NT2/D1 (cell line): ENCODE measurements at places on chromosomes 11 and 22.
A peak's percentile ranks its signal among the peaks of the same experiment; 100 is the strongest.

DNA sequence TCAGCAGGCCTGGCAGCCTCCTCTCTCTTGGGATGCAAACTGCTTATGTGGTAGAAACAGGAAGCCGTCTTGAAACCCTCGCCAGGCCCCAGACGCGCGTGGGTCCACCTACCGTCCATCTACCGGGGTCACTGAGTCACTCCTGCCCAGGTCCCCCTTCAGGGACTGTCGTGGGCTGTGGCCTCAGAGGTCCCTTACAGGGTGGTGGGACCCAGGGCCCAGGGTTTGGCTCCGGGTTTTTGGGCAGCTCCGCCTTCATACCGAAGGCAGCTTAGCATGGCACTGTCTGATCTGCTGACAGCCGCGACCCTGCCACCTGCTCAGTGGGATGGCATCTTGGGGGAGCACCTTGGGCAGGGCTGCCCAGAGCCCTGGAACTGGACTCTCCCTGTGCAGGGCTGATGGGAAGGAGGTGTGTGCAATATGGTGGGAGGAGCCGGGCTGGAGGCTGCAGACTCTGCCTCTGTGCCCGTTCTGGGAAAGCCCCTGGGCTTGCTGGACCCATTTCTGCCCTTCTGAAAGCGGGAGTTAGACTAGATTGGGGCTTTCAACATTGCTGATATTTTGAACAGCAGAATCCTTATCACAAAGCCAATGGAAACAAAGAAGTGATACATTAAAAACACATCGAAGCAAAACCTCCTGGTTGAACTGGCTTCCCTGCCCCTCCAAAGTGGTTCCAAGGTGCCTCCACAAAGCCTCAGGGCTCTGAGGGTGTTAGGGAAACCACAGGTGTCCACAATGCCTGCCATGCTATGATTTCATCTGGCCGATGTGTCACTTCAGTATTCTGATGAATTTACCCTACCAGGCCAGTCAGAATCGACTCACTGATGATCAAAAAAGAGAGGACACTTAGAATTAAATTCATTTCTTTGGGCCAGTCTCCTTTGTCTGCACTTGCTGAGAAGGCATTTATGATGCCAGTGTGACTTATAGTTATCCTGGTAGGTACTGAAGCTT lies 316.5 kb downstream of the KIRREL3 start:
- DNase-seq = no peak

GRCh38 chr11:9774591-9775397 lies 110.9 kb downstream of the SWAP70 start:
- DNase-seq = no peak

DNA sequence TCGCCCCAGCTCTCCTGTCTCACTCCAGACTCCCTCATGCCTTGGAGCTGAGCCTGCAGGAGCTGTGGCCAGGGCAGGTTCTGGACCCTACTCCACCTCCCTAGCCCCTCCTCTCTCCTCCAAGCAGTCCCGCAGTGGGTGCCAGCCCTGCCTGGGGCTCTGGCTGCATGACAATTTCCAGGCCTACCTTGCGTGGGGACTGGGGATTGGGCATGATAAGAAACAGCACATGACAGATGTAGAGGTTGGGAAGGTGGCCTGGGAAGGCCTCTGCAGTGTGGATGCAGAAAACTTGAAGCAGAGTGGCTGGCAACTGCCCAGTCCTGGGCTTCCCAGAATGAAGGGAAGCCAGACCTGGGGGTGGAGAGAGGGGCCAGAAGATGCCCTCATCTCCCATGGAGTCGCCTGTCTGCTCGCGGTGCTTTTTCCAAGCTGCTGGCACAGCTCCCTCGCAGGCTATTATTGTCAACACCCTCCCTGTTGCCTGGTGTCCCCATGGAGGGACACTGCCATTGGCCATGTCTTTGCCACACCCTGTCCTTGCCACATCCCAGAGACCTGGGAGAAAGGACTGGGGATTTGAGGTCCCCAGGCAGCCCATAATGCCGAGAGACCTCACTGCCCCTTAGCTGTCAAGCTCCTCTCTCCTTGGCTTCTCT lies 48.9 kb upstream of the CDON start:
- DNase-seq = no peak

GRCh38 chr11:61254403-61255025 lies 13.5 kb downstream of the PGA5 start:
- DNase-seq = peak; percentile 51

- no peak for DNase-seq
Measured at GRCh38 chr11:38226684-38227083, 1628.6 kb upstream of the RAG2 start.

DNA sequence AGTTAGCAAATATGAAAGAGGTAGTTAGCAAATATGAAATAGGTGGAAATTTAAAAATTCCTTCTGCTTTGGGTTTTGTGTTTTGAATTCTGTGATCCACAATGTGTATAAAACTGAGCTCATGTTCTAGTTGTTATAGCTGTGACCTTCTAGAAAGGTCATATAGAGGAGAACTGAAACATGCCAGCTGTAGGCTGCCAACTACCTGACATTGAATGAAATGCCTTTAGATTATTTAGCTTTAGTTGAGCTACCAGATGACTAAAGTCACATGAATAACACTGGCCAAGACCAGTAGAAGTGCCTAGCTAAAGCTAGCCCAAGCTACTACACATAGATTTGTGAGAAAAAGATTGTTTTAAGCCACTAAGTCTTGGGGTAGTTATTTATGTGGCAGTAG lies 5.8 kb upstream of the TCN1 start:
- no peak for DNase-seq

DNA sequence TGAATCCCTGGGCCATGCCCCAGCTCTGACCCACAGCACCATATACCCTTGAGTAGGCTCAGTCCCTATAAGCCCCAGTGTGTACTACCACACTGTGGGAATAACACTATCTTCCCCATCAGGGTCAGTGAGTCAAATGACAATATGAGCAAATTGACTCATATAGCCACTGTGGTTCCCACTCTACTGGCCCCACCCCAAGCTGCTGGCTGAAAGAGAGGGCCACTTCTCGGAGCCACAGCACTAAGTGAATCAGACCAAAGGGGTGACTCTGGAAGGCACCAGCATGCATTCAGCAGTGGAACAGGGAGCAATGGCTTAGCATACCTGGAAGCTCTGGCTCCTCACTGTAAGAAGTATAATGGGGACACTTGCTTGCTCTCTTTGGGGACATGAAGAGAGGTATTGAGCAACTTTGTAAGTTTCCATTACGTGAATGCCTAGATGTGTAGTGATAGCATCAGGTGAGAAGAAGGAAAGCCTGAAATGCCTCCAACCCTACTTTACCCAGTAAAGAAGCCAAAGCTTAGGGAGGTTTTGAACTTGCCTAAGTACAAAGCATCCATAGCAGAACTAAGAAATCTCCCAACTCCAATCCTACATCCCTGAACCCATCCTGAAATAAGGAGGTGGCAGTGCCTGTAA lies 13.5 kb downstream of the CD59 start:
- DNase-seq = no peak

DNA sequence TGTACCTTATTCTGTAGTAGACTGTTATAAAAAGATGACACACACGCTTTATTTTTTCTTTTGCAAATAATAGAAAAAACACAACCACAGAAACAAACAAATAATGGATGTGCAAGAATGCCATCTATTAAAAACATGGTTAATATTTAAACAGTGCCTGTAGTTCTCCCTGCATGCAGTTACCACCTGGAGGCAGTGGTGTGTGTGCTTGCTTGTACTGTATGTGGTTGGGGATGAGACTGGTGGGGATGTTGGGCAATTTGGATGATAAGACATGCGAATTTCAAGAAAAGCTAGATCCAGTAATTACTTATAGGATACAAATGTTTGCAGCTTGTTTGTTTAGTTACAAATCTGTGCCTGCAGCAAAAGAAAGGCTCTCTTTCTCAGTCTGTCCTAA lies 3.6 kb downstream of the C11orf87 start:
- no peak for DNase-seq

- no peak for DNase-seq
Measured at GRCh38 chr11:46363031-46363407, 15.8 kb downstream of the DGKZ start.

GRCh38 chr11:69702769-69703452 lies 911 bp downstream of the FGF19 start:
- DNase-seq = no peak

GRCh38 chr11:124882339-124883071 lies 15.2 kb downstream of the ROBO4 start:
- DNase-seq = no peak

GRCh38 chr11:86774417-86774816 lies 25.9 kb upstream of the PRSS23 start:
- no peak for DNase-seq

DNA sequence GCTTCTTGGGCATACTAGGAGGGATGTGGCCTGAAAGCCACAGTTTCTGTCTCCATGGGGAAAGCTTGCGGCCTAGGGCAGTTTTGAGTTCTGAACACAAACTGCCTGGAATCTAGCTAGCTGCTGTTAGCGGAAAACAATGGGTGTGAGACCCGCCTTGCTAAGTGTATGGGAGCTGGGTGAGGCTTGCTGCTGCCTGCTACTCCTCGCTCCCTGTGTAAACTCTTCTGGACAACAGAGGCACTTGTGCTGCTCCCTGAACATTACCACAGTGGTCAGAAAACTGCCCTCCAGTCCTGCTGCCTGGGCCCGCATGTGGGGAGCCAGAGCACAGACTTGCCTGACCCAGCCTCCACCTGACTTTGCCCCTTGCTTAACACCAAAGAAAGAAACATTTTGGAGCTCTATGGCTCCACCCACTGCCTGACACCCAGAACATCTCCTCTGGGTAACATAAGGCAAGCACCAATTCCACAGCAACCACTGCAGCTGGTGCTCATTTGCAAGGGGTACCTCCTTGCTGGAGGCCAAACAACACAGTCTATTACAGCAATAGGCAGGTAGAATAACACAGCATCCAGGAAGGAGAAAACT lies 766.3 kb upstream of the RAG2 start:
- no peak for DNase-seq

DNA sequence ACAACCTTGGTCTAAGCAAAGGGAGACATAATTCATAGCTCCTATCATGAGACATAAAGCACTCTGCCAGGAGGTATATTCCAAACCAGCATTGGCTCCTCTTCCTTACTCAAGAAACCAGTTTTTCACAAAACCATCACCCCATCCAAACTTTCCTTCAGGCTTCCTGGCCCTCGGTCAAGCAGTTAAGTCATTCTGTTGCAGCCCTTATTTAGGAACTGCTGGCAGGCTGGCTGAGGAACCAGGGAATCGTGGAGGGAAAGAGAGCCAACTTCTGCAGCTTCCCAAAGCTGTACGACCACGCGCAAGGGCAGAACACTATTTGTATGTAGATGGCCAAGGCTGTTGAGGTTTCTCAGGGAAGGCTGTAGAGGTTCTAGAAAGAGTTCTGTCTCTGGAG lies 680 bp downstream of the IFT46 start:
- no peak for DNase-seq

DNA sequence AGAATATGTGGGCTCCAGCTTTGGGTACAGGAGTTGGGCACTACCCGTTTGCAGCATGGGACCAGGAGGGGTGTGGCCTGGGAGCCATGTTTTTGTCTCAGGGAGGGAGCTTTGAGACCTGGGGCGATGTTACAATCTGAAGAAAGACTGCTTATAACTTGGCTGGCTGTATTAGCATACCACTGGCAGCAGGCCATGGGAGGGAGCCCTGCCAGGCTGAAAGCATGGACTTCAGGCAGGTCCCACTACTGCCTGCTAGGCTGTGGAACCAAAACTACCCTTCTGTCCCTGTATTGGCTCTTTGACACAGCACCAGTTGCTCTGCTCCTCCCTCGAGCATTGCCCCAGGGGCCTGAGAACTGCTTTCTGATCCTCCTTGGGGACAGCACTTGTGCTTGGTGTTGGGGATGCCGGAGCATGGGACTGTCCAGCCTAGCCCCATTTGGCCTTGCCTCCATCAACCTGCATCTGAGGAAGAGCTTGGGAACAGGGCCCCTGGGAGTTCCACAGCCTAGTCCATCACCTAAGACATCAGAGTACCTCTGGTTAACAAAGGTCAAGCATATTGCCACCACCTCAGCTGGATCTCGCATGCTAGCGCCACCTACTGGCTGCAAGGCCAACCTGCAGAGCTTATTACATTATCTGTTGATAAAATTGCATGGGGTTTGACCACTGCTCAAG lies 217.4 kb downstream of the SBF2 start:
- peak; percentile 35 for DNase-seq
